ENCODE measurements at places on chromosomes 3 and 15.

GRCh38 chr3:31871939-31872507 is 109.0 kb downstream of the OSBPL10 start:
- no peak for DNase-seq

DNA sequence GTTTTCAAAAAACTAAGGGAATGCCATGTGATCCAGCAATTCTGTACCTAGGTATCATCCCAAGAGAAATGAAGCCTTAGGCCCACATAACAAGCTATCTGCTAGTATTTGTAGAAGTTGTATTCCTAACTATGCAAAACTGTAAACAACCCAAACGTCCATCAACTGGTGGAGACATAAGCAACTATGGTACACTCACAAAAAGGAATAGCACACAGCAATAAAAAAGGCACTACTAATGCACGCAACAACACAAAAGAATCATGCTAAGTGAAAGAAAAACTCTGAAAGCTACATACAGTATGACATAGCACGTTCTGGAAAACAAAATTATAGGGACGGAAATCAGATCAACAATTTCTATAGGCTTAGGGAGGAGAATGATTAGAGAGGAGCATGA is 15.3 kb downstream of the USP50 start:
- DNase-seq: no peak

DNA sequence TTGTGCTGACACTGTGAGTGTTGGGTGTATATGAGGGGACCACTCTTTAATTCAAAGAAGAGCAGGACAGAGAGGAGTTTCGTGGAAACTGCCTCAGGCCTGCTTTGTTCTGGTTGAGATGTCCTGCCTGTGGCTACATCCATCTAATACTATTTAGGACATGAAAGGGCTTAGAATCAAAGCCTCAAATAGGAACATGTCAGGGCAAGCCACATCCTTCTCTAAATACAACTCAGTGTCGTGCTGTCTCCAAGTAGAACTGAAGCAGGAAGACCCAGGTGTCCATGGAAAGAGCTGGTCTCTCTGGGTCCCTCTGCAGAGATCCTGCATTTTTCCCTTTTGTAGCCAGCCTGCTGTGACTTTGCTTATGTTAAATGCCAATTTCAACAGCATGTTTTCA is 156.2 kb upstream of the UMPS start:
- DNase-seq: no peak

- peak; percentile 19 for DNase-seq
Measured at GRCh38 chr15:55016225-55016624, 180.5 kb downstream of the RSL24D1 start.

GRCh38 chr15:57568299-57568698 is 23.4 kb upstream of the MYZAP start:
- no peak for DNase-seq

DNA sequence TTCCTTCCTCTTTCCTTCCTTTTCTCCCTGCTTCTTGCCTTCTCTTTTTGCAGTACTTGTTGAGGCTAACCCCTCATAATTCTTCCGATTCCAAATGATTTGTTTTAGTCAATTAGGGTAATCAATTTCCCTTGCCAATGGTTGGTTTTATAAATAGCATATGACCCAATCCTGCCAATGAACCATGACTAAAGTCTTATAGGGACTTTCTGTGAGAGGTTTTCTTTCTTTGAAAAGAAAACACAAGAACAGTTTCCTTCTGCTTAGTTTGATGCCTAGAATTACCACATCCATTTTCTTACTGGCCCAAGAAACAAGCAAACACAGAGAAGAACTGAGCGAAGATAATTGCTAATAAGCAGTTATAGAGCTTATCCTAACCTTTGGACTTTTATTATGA is 292.5 kb upstream of the SATB1 start:
- no peak for DNase-seq

GRCh38 chr3:184568924-184569829 is 7.6 kb downstream of the EPHB3 start:
- peak; percentile 65 for DNase-seq

- no peak for DNase-seq
Measured at GRCh38 chr15:36208868-36209582, 370.4 kb upstream of the CDIN1 start.

- no peak for DNase-seq
Measured at GRCh38 chr15:57619746-57620145, 28.0 kb downstream of the MYZAP start.

GRCh38 chr3:30614943-30615342 is 8.5 kb downstream of the TGFBR2 start:
- no peak for DNase-seq

GRCh38 chr15:74615508-74616365 is at the start of gene CLK3:
Gene CLK3 (plus strand): TSS chr15:74615836. CDS start chr15:74619197, 3,361 bp downstream.
- DNase-seq: peak; percentile 99

DNA sequence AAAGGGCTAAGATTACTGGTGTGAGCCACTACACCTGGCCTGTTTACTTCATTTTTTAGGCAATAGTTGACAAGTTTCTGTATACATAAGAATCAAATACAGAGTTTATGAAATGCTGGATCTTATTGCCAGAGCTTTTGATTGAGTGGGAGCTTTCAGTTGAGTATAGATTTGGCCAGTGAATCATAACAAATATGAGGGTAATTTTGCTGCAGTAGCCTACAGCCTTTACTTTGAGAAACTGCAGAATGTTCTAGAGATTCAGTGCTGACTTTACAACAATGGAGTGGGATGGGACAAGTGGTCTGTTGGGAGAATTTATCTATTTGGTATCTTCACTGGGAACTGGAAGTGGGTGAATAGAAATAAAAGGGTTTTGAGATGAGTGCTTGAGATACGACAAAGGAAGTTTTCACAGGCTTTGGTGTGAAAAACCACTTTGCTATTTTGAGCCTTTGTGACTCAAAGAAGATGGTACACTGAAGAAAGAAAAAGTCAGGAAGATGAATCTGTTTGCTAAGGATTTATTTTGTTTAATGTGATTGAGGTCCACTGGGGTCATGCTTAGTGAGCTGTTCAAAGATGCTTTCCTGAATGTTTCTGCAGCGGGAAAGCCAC is 227.8 kb downstream of the UBE2E2 start:
- DNase-seq: no peak

DNA sequence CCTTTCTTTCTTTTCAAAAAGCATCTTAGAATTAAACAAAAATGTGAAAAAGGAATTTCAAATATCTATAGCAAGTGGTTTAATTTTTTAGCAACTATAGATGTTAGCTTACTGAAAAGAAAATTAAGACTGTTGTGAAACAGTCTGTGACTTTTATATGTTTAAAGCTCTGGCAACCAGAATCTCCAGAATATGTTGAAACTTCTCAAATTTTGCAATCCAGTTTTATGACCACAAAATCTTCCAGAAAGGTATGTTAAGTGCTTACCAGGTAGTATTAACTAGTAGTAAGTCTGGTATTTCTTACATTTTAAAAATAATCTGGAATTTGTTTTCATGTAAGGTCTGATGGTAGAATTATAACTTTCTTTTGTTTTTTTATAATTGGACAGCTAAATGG is 235.0 kb downstream of the SLC9A9 start:
- no peak for DNase-seq

DNA sequence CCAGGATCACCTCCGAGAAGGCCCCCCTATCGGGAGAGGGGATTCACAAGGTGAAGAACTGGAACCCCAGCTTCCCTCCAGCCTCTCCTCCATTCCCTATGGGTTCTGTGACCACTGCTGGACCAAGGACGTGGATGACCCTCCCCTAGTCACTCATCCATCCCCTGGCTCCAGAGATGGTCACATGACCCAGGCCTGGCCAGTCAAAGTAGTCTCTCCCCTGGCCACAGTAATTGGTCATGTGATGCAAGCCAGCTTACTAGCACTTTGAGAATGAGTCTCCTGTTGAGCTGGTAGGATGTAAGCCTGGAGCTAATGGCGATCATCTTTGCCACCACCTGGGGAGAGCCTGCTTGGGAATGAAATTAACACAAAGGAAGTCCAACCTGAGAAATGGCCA is 3.9 kb downstream of the CAMK1 start:
- no peak for DNase-seq

GRCh38 chr3:155153242-155154186 is 73.4 kb downstream of the MME start:
- DNase-seq: no peak

DNA sequence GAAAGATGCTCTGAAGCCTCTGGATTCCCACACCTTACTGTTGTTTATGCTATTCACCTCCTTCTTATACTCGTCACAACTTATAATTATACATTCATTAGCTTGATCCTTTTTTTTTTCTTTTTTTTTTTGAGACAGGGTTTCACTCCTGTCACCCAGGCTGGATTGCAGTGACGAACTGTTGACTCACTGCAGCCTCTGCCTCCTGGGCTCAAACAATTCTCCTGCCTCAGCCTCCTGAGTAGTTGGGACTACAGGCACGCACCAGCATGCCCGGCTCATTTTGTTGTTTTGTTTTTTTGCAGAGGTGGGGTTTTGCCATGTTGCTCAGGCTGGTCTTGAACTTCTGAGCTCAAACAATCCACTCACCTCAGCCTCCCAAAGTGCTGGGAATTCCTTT is 143.6 kb downstream of the PLCL2 start:
- DNase-seq: no peak

- no peak for DNase-seq
Measured at GRCh38 chr3:30604558-30604957, 1.8 kb upstream of the TGFBR2 start.

- DNase-seq: no peak
Measured at GRCh38 chr15:64284042-64284441, 71.9 kb downstream of the CSNK1G1 start.

DNA sequence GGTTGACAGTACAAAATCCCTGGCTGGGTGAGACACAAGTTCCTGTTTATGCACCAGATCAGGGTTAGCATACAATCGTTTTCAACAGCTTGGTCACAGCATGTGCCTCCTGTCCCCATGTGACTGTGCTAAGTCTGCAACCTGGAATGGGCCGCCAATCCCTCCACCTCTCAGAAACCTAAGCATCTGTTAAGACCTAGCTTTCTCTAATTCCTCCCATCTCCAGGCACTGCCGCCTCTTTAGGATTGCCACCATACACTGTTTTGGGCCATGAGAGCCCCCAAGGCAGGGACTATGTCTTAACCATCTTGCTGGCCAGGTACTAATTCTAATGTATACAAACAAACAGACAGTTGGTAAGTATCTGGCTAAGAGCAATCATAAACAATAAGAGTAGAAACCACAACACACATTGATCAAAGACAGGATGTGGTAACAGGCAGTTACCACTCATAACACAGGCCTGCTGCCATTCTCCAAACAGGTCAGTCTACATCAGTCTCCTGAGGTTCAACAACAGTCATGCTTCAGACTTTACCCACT is 25.6 kb downstream of the SEC22C start:
- DNase-seq: no peak

DNA sequence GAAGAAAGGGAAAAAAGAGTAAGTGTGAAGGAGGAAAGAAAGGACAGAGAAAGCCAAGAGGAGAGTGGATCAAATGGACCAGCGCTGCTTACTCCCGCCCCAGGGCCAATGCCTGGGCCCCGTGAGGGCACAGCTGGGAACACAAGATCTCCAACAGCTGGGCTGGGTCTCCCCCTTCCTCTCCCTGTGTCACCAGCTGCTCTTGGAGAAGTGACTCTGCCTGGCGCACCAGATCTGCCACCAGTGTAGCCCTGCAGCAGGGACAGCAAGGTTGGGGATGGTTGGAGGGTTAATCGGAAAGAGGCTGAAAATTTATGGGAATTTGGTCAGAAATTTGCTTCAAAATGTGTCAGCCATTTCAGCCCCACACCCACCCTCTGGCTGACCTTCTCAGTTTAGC is 8.4 kb downstream of the CDAN1 start:
- no peak for DNase-seq

GRCh38 chr15:80694611-80695098 is 455 bp upstream of the ABHD17C start:
- peak; percentile 44 for DNase-seq

DNA sequence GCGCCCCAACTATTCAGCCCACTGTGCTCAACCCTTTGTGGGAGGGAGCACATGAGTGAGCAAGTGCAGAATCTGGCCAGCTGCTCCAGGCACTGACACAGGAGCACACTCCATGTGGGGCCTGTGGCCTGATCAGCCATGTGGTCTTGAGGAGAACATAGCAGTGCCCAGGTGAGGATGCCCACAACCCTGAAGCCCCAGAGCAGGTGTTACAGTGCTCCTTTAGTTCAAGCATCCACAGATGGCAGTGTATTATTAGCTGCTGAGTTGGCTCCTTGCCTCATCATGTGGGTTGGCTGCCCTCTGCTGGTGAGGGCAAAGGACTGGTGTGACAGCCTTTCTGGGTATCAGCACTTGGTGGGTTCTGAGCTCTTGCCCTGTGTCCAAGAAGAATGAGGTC is 1588.2 kb downstream of the SI start:
- DNase-seq: peak; percentile 79

DNA sequence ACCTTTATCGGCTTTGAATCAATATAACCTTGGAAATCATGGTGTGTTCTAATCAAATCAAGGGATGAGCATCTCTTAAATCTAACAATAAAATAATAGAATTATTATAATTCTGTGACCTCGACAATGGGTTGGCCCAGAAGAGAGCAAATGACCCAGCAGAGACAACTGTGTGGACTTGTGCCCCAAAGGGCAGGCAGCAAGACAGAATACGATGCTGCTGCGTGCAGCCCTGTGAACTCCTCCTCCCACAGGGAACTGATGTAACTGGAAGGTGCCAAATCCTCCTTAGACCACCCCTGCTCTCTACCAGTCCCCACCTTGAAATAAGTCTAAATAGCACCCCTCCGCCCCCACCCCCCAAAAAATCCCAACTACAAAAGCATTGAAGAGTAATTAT is 50.7 kb upstream of the ACAN start:
- DNase-seq: no peak

GRCh38 chr3:167209011-167209410 is 171.1 kb downstream of the ZBBX start:
- DNase-seq: no peak

- no peak for DNase-seq
Measured at GRCh38 chr3:32203854-32204253, 34.6 kb upstream of the CMTM8 start.

DNA sequence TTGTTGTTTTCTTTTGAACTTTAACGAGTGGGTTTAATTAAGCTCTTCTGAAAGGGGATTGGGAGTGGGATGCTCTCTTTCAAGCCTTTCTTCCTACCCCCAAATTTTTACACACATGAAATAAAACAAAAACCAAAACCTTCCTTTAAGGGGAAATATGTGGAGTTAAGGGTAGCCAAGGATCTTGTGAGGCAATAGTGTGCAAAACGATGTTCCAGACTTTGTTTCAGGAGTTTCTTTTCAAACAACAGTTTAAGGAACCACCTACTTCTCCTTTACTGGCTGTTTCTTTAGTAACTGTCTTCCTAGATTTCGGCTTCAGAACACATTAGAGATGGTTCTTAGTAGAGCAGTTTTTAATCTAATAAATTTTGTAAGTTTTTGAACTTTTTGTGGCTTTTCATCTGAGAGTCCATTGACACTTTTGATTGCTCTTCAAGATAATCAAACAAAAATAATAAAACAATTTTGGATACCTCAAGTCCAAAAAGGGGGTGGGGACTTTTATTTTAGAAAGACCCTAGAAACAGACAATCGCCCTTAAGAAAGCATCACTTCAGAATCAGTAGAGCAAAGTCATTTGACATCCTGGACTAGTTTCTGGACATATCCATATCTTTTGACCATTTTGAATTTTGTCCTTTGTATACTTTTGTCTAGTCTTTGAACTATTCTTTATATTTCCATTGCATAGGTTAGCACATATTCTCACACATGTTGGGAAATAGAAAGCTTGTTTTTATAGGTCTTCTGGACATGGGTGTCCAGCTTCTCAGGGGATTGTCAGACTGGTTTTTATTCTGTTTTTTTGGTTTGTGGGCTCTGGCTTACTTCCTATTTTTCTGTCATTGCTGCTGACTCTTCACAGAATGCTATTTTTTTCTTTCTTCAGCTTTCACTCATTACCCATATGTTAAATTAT is 6.0 kb downstream of the DIPK2A start:
- no peak for DNase-seq
